ENCODE measurements at places on chromosomes 13 and 19. TPM values are rescaled to one million over a fixed set of nuclear protein-coding genes. Genes with fewer than 3 reads are reported as not detected.

Gene MYO16
- total RNA-seq: 5.2 TPM

Gene ZNF540
- total RNA-seq: 10.7 TPM

Gene SGCG
- total RNA-seq: 8.8 TPM

Gene SAFB2
- 31.1 TPM for total RNA-seq

Gene MADCAM1
- total RNA-seq: 1.6 TPM

Gene FCHO1
- total RNA-seq: 4.8 TPM

DNA sequence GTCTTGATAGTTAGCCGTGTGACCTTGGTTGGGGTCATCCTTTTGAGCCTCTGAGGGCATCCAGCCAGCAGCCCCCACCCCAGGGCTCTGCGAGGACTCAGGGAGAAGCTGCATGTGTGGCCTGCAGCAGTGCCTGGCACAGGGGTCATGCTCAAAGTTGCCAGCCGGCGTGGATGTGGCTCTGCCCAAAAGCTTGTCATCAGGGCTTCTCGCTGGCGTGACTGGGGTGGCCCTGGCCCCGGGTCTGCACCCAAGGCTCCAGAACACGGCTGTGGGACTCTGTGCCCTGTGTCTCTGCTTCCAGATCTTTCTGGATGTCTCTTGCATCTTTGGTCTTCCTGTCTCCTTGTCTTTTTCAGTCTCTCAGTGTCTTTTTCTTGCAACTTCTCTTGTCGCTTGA lies 90.9 kb downstream of the RYR1 start:
- no peak for ATAC-seq

DNA sequence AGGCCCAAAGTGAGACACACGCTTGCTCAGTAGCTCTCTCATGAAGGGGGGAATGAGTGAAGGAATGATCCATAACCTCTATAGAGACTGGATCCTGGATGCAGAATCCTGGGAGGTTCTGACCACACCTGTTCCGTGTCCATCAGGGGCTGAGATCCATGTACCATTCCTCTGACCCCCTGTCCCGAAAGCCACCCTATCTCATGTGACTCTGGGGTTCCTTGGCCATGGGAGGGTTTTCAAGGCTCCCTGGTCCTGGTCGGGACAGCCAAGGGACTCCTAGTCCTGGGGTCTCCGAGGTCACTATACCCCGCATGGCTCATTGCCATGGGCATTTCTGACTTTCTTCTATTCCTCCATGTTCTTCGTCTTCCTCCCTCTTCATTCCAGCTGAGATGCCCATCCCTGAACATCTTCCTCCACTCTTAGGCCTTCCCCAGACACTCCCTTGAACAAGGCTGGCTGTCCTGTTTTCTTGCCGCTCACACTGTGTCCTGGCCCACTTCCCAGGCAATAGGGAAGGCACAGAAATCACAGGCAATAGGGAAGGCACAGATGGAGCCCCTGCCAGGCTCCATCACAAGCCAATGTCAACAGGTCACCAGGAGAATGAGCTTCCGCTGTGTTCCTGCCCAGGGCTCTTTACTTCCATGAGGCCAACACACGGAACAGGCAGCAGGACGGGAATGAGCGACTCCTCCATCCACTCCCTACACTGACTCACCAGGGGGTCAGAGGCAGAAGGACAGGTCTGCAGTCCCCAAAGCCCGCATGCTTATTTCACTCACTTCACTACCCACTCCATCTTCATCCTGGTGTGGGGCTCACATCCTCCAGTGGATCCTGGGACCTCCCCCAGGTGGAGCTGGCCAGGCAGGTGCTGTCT lies 3.2 kb downstream of the CEACAM5 start:
- ATAC-seq: no peak

- ATAC-seq: peak; percentile 42
Measured at GRCh38 chr13:39612023-39612637, 9.1 kb upstream of the LHFPL6 start.

GRCh38 chr19:32450217-32450616 lies 44.6 kb downstream of the DPY19L3 start:
- peak; percentile 98 for ATAC-seq

GRCh38 chr13:52615812-52616211 lies 26.4 kb upstream of the HNRNPA1L2 start:
- no peak for ATAC-seq

DNA sequence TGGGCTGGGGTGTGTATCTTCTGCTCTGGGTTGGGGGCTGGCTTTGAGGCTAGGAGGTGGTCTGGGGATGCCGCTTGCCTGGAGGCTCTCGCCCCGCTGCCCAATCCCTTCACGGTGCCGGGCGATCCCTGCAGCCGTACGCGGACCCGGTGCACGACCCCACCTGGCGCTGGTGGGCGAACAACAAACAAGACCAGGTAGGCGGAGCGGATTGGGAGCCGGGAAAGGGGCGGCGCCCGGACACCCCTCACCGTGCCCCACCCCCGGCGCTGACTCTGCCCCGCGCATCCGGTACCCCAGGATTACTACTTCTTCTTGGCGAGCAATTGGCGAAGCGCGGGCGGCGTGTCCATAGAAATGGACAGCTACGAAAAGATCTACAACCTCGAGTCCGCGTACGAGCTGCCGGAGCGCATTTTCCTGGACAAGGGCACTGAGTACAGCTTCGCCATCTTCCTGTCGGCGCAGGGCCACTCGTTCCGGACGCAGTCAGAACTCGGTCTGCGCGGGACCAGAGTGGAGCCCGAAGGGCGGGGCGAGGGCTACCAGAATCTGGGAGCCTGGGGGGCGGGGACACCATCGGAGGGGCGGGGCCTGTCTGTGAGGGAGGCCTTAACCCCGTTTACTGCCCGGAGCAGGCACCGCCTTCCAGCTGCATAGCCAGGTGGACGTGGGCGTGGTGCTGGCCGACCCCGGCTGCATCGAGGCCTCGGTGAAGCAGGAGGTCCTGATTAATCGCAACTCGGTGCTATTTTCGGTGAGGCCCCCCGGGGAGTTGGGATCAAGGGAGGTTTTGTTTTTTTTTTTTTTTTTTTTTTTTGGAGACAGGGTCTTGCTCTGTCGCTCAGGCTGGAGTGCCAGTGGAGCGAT lies 12.1 kb upstream of the PSMD8 start:
- ATAC-seq: peak; percentile 56

GRCh38 chr13:97849305-97849704 lies 104.2 kb upstream of the IPO5 start:
- no peak for ATAC-seq

GRCh38 chr19:4966591-4966990 lies 2.3 kb upstream of the KDM4B start:
- ATAC-seq: no peak

DNA sequence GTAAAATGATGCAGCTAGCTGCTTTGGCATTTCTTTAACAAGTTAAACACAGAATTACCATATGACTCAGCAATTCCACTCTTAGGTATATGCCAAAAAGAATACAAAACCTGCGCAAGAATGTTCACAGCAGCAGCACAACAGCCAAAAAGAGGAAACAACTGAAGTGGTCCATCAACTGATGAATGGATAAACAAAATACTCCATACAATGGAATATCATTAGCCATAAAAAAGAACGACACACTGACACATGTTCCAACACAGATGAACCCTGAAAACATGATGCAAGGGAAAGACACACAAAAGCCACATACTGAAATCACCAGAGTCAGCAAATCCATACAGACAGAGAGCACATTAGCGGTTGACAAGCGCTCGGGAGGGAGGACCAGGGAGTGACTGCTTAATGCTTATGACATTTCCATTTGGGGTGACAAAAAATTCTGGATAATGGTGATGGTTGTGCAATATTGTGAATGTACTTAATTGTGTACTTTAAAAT lies 3.0 kb downstream of the PCID2 start:
- ATAC-seq: no peak

DNA sequence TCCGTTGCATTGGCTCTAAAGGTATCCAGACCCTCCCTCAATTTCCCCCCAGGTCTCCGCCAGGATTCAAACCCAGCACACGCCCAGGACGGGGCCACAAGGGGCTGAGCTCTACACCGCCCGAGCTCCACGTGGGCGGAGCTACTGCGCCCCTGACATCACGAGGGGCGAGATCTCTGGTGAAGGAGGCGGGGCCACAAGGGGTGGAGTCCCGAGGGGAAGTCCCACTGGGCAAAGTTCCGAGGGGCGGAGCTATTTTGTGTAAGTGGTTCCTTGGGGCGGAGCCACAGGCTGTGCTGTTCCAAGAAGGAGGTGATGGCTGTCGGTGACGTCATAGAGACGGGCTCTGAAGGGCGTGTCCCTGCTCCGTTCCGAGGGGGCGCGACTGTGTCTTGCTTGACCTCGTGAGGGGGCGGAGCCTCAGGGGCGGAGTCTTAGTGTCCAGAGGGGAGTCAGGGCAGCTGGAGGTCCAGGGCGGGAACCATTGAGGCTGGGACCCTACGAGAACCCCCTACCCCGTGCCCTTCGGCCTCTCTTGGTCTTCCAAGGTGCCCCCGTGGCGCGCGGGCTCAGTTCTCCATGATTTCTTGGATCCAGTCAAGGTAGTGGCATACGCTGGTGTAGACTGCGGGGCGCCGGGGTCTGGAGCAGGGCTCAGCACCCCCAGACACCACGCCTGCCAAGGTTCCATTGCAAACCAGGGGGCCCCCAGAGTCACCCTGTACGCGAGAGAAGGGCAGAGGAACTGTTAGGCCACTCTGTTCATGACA lies 1.3 kb upstream of the KLK8 start:
- ATAC-seq: no peak

DNA sequence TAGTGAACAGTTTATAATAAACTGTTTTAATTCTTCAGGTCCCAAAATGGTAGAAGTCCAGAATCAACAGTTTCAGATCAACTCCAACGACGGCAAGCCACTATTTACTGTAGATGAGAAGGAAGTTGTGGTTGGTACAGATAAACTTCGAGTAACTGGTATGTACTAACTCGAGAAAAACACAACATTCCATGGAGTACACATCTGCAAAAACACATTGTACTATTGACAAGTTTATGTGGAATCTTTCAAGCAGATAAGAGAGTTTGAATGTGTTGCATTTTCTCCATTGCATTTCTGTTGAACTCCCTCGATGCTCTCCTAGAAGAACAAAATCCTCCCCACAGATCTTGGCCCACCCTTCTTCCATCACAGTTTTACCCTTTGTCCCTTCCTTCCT lies 98.5 kb downstream of the SGCG start:
- no peak for ATAC-seq

Data from motor neuron (in vitro differentiated cells).